ENCODE measurements at places on chromosomes 2 and 18. TPM values are rescaled to one million over a fixed set of nuclear protein-coding genes. Genes with fewer than 3 reads are reported as not detected.

DNA sequence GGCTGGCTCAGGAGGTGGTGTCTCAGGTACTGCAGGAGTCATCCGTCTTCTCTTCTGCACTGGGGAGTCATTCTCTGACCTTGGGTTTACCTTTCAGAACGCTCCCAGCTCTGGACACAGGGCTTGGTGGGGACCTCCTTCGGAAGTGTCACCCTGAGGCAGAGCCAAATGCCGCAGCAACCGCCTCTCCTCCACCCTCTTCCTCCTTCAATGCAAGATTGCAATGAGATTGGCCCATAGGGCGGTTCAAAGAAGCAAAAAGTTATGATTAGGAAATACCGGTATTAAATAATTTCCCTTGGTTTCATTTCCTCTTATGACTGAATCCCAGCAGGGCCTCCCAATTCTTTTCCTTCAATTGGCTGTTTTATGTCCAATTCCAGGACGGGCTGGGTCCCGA is 178.8 kb downstream of the ACKR3 start:
- no peaks in the 10 kb centered on the region for H3K36me3 ChIP-seq
- no peaks in the 10 kb centered on the region for H3K27me3 ChIP-seq
- no peak for DNase-seq

Gene SEPTIN2
- total RNA-seq = 198 TPM

GRCh38 chr2:71336802-71337201 is 5.2 kb downstream of the ZNF638 start:
- DNase-seq = no peak
- H3K27me3 ChIP-seq = no peaks in the 10 kb centered on the region
- no peak overlapping the region for H3K27ac ChIP-seq
- no peak overlapping the region for H3K4me3 ChIP-seq

GRCh38 chr2:111626037-111626864 is 257.7 kb downstream of the ANAPC1 start:
- H3K27ac ChIP-seq = no peak overlapping the region
- DNase-seq = no peak
- H3K4me1 ChIP-seq = peaks cover 7% of the 10 kb centered on the region
- no peaks in the 10 kb centered on the region for H3K36me3 ChIP-seq
- H3K27me3 ChIP-seq = no peaks in the 10 kb centered on the region
- H3K4me3 ChIP-seq = no peak overlapping the region

GRCh38 chr18:42113529-42114191 is 158.6 kb downstream of the PIK3C3 start:
- no peaks in the 10 kb centered on the region for H3K27me3 ChIP-seq
- peaks cover 11% of the 10 kb centered on the region for H3K4me1 ChIP-seq
- DNase-seq = no peak

DNA sequence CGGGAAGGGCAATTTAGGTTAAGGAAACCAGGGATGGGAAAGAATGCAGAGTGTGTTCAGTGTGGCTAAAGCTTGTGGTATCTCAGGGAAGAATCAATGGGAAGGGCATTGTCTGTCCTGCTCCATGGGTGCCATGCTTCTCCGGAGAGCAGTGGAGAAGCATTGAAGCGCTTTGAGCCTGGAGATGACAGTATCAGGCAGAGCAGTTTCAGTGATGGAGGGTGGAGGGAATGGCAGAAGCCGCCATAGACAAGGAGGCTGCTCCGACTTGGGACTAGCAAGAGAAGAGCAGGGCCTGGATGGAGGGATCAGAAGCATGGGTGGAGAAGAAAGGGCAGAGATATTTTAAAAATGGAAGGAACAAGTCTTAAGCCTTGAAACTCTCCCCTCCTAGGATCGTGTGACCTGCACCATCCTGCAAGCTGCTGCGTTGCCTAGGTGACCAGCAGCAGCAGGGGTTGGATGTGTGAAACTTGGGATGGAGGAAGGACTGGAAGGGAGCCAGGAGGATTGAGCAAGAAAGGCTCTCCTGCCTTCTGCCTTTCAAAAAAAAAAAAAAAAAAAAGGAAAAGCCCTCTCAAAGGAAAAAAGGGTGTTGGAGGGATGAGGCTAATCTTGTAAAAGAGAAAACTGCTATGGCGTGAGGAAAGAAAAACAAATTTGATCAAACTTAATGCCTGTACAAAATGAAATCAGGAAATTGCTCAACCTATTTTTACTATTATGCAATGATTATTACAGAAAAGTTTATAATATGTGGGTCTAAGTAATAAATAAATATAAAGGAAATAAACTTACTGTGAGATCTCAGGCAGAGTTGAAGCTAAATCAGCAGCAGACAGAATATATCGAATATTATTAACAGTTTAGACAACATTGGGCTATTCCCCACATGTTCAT is 493.8 kb upstream of the NRP2 start:
- H3K27ac ChIP-seq = no peak overlapping the region
- H3K4me1 ChIP-seq = no peaks in the 10 kb centered on the region
- DNase-seq = no peak
- no peaks in the 10 kb centered on the region for H3K36me3 ChIP-seq

Gene PLGLB2
- 2.0 TPM for total RNA-seq

- no peak overlapping the region for H3K27ac ChIP-seq
- DNase-seq = no peak
- no peaks in the 10 kb centered on the region for H3K36me3 ChIP-seq
- H3K4me1 ChIP-seq = peaks cover 25% of the 10 kb centered on the region
- H3K27me3 ChIP-seq = no peaks in the 10 kb centered on the region
These were observed 46.6 kb upstream of the GALR1 start for GRCh38 chr18:77203071-77203470.

GRCh38 chr2:12320027-12320734 is 396.6 kb upstream of the TRIB2 start:
- no peaks in the 10 kb centered on the region for H3K36me3 ChIP-seq
- H3K27me3 ChIP-seq = no peaks in the 10 kb centered on the region
- peaks cover 33% of the 10 kb centered on the region for H3K4me1 ChIP-seq
- no peak for DNase-seq

- H3K4me1 ChIP-seq = peaks cover 27% of the 10 kb centered on the region
- DNase-seq = no peak
- H3K27me3 ChIP-seq = no peaks in the 10 kb centered on the region
These were observed 726 bp upstream of the SS18 start for GRCh38 chr18:26091047-26091630.

GRCh38 chr18:10524507-10525370 is 1.1 kb upstream of the NAPG start:
- no peaks in the 10 kb centered on the region for H3K36me3 ChIP-seq
- H3K27me3 ChIP-seq = no peaks in the 10 kb centered on the region
- H3K27ac ChIP-seq = no peak overlapping the region
- no peak for DNase-seq

- no peaks in the 10 kb centered on the region for H3K27me3 ChIP-seq
- peak overlapping the region; percentile 65 for H3K4me3 ChIP-seq
- peak overlapping the region; percentile 98 for H3K27ac ChIP-seq
- peaks cover 34% of the 10 kb centered on the region for H3K4me1 ChIP-seq
- DNase-seq = no peak
These were observed 2.8 kb downstream of the GULP1 start for GRCh38 chr2:188294352-188294926.

DNA sequence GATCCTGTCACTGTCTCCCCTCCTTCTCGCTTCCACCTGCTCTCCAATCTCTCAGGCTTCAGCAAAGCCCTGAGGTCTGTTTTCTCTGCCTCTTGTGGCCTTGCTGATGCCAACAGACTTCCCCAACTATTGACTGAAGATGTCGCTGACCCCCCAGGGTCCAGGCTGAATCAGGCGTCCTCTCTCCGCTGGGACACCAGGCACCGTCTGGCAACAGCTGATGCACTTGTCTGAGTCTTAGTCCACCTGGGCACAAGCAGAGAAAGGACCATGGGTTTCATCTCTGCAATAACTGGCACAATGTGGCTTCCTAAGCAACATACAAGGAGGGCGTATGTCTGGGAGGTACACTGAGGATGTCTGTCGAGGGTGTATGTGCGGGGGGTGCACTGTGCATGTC is 248.7 kb upstream of the MYT1L start:
- H3K27me3 ChIP-seq = no peaks in the 10 kb centered on the region
- H3K36me3 ChIP-seq = no peaks in the 10 kb centered on the region
- peak; percentile 44 for DNase-seq
- H3K4me1 ChIP-seq = no peaks in the 10 kb centered on the region
- H3K4me3 ChIP-seq = no peak overlapping the region

- no peaks in the 10 kb centered on the region for H3K36me3 ChIP-seq
- H3K4me1 ChIP-seq = no peaks in the 10 kb centered on the region
- DNase-seq = no peak
- no peak overlapping the region for H3K4me3 ChIP-seq
- H3K27me3 ChIP-seq = no peaks in the 10 kb centered on the region
These were observed 97.6 kb downstream of the POLE4 start for GRCh38 chr2:75055820-75056675.

DNA sequence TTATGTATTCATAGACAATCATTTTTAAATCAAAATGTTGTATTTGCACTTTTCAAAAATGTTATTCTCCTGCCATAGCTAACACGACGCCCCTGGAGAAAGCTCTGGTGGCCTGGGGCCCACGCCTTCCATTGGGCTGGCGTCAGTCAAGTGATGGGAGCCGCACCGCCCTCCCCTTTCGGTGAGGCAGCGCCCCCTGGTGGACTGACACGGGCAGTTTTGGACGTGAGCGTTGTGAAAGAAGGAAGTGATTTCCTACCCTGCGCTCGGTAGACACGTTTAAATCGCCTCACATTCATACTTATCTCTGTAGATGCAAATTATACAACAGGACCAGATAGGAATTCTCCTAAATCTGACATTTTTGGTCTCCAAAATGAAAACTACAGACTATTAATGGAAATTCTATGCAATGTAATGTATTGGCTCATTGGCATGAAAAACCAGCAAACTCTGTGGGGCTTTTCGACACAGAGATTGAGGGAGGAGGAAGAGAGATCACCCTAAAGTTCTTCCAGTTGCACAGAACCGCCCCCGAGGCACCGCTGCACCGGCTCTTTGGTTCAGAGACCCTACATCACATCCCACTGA is 326.2 kb upstream of the SOX11 start:
- H3K4me3 ChIP-seq = no peak overlapping the region
- DNase-seq = no peak
- no peaks in the 10 kb centered on the region for H3K27me3 ChIP-seq
- H3K27ac ChIP-seq = no peak overlapping the region
- no peaks in the 10 kb centered on the region for H3K36me3 ChIP-seq

Gene SIX3
- not detected for total RNA-seq

Gene SULT1C4
- 8.8 TPM for total RNA-seq

Gene WDR35
- 8.3 TPM for total RNA-seq
